ENCODE measurements at places on chromosomes 11 and 22.

DNA sequence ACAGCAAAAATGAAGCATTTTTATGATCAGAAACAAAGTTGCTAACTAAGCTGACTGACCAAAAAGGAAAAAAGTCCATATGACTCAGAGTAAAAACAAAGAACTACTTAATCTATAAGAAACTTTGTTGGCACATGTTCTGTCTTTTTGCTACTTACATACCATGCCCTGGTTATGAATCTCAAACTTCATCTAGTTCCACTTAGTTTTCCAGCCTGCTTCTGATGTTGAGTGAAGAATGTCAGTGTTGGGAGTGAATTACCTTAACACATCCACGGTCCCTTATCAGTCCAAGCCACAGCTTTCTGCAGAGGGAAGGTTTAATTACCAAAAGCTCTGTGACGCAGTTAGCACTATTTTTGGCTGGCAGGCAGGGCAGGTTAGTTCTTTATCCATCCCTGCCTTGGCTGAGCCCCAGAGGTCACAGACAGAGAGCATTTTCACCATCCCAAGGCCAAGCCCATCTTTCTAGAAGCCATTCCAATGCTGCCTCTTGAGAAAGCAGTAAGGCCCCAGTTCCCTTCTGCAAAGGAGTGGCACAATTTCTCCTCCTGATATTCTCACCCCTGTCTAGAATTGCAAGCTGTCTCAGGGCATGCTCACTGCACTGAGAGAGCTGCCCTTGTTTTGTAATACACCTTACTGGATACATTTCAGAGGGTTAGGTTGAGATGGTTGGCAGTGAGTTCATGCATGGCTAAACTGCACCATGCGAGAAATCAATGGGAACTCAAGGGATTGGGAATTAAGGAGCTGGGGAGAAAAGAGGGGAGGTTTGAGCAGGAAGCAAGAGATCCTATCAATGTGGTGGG is 67.1 kb downstream of the SLC1A2 start:
- DNase-seq = no peak
- peaks cover 13% of the 10 kb centered on the region for H3K4me1 ChIP-seq
- H3K27me3 ChIP-seq = no peaks in the 10 kb centered on the region
- no peaks in the 10 kb centered on the region for H3K36me3 ChIP-seq
- H3K27ac ChIP-seq = no peak overlapping the region

DNA sequence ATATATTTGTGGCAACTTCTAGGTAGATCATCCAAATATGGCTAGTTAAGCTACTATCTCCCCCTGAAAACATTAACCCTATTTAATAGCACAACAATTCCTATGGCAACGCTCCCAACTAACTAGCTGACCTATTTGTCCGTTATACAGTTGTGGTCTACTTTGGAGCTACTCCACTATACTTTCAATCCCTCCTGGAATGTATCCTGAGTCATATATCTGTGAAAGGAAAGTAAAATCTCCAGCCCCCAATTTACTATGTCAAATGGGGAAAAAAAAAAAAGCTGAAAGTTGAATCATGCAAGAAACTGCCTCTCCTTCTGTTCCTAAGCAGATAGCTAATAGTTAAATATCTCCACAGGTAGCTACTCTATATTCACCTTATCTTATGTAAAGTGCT is 128.5 kb downstream of the CD44 start:
- no peaks in the 10 kb centered on the region for H3K4me1 ChIP-seq
- H3K4me3 ChIP-seq = no peak overlapping the region
- H3K27ac ChIP-seq = no peak overlapping the region
- DNase-seq = no peak
- no peaks in the 10 kb centered on the region for H3K27me3 ChIP-seq

DNA sequence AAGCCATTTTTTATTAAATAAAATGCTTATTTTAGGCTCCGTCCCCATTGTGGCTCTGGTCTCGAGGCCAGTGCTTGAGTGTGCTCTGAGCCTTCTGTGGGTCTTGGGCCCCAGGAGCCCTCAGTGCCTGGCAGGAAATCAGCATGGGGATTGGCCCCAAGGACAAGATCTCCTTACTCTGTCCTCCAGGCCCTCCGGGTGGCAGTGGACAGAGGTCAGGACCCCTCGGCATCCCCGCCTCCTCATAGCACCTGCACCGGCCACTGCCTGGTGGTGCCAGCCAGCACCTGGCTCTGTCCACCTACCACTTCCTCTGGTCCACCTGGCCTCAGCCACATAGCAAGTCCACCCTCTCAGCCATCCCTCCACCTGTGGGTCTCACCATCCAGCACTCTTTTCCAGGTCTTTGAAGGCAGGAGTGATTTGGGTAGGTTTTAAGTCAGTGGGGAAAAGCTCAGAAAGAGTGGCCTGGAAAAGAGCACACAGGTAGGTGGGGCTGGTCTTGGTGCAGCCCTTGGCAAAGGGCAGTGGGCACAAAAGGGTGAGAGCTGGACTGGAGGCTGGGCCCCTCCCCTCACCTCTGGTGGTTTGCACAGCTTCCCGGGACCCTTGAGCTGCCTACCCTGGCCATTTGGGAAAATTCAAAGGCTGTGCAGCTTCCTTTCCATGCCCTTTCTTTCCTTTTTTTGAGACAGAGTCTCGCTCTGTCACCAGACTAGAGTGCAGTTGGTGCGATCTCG is 3.5 kb downstream of the CLDN5 start:
- H3K27ac ChIP-seq = no peak overlapping the region
- H3K4me1 ChIP-seq = peaks cover 27% of the 10 kb centered on the region
- H3K36me3 ChIP-seq = no peaks in the 10 kb centered on the region
- no peak overlapping the region for H3K4me3 ChIP-seq

DNA sequence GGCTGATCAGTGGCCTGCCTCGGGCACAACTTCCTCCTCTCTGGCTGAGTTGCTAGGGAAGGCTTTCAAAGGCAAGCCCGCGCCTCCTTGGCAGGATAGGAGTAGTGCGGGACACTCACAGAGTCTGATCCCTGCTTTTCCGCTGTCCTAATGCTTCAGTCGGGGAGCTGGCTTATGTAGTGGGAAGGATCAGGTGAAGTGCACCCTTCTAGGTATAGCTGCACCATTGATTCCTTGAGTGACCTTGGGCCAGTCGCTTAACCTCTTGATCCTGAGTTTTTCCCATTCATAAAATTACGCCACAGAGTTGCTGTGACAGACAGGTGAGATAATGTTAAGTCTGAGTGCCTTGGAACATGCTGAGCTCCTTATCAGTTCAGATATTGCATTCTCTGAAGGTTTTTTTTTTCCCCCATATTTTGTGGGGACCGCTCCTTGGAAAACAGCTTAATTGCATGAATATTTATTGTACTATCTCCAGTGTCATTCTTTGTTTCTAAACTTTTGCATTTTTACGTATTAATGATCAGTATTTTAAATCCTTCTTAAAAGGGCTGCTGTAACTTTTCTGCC is 961 bp downstream of the IPO7 start:
- H3K27ac ChIP-seq = peak overlapping the region; percentile 94
- H3K4me3 ChIP-seq = peak overlapping the region; percentile 93
- no peaks in the 10 kb centered on the region for H3K27me3 ChIP-seq
- no peak for DNase-seq
- peaks cover 30% of the 10 kb centered on the region for H3K4me1 ChIP-seq

DNA sequence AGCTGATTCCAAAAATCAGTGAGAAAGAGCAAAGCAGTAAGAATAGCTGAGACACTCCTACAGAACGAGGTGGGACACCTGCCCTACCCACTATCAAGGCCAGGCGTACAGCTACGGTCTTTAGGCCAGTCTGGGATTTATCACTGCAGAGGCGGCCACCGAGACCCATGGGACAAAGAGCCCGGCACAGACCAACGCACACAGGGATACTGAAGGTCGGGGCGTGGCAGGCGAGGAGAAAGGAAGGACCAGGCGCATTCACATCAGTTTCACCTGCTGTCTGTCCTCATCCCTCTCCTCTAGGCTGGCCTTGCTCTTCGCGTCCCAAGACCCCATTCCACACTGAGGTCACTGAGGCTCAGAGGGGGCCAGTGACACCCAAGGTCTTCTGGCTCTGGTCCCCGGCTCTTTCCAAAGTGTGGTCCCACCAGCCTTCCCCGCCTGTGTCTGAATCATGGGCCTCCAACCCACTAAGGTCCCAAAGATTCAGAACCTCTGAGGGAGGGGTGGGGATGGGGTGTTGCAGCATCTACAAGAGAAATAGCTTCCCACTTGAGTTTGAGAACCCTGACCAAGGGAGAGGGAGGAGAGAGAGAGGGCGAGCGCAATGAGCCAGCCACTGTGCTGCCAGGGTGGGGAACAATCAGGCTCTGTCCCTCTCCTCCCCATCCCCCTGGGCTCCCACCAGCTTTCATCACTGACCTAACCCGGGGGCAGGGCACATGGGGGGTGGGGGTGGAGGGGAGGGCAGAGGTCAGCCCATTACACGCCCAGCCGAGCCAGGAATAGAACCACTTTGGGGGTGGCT is 7.2 kb upstream of the PICK1 start:
- no peak overlapping the region for H3K4me3 ChIP-seq
- no peaks in the 10 kb centered on the region for H3K27me3 ChIP-seq
- no peaks in the 10 kb centered on the region for H3K36me3 ChIP-seq
- DNase-seq = no peak

DNA sequence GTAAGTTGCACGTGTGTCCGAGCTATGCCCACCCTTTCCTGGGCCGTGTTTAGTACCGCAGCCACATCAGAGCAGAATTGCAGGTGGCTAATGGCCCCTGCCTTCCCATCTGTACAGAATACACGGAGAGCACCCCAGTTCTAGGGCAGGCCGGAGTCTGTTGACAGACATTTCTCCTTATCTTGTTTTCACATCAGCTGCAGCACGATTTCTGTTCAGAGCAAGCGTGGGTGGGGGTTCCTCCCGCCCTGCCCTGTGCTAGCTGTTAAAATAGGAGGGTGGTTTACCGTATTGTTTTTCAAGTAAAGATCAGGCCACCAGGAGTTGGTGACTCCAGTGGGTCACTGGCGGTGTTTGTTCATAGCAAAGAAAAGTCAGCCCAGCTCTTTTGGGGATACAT is 41.1 kb downstream of the UBASH3B start:
- H3K27ac ChIP-seq = no peak overlapping the region
- H3K4me1 ChIP-seq = peaks cover 3% of the 10 kb centered on the region
- no peaks in the 10 kb centered on the region for H3K27me3 ChIP-seq
- H3K36me3 ChIP-seq = no peaks in the 10 kb centered on the region
- no peak overlapping the region for H3K4me3 ChIP-seq

DNA sequence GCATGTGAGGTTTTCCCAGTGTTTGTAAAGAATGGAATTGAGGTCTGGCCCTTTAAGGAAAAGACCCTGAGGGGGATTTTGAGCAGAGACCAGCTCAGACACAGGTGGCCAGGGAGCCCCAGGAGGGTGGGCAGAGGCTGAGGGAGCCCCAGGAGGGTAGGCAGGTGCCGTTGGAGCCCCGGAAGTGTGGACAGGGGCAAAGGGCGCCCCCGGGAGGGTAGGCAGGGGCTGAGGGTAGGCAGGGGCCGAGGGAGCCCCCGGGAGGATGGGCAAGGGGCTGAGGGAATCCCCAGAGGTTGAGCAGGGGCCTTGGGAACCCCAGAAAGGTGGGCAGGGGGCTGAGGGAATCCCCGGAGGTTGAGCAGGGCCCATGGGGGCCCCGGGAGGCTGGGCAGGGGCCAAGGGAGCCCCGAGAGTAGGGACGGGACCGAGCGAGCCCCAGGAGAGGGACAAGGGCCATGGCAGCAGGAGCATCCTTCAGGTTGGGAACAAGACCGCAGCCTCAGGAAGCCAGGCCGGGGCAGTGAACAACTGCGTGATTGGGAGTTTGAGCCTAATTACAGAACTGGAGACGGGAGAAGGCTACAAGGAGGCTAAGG is 292.0 kb downstream of the BRD1 start:
- no peaks in the 10 kb centered on the region for H3K36me3 ChIP-seq
- H3K4me1 ChIP-seq = no peaks in the 10 kb centered on the region
- no peak for DNase-seq
- H3K27ac ChIP-seq = no peak overlapping the region
- H3K4me3 ChIP-seq = no peak overlapping the region

GRCh38 chr22:22936180-22936914 is 48.7 kb downstream of the IGLL5 start:
- no peaks in the 10 kb centered on the region for H3K36me3 ChIP-seq
- H3K27ac ChIP-seq = no peak overlapping the region
- no peak for DNase-seq
- H3K4me1 ChIP-seq = no peaks in the 10 kb centered on the region
- no peaks in the 10 kb centered on the region for H3K27me3 ChIP-seq

DNA sequence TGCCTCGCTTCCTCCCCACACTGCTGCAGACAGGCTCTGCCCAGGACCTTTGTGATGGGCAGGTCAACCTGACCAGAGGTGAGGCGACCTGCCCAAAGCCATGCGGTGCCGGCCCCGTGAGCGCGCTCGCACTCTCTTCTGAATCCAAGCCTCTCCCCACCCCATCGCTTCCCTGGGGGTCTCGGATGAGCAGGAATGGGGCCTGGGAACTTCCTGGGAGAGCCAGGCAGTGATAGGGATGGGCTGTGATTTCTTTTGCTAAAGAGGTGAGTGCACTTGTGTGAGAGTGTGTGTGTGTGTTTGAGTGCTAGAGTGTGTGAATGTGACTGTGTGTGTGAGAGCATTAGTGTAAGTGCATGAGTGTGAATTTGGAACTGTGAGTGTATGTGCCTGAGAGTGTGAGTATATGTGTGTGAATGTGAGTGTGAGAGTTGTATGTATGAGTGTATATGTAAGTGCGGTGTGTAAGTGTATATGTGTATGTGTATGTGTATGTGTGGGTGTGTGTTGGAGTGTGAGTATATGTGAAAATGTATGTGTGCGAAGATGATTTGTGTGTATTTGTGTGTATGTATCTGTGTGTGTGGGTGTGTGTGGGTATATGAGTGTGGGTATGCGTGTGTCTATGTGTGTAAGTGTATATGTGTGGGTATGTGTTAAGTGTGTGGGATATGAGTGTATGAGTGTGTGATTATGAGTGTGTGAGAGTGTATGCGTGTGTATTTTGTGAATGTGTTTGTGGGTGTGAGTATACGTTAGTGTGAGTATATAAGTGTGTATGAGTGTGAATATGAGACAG is 11.7 kb upstream of the LRRC10B start:
- H3K4me1 ChIP-seq = no peaks in the 10 kb centered on the region
- no peak for DNase-seq
- H3K36me3 ChIP-seq = no peaks in the 10 kb centered on the region
- H3K27me3 ChIP-seq = no peaks in the 10 kb centered on the region
- H3K4me3 ChIP-seq = no peak overlapping the region
- H3K27ac ChIP-seq = no peak overlapping the region

Data from right atrium auricular region (tissue), 2 donors.